Amniotic epithelial cell (primary cell): ENCODE measurements at places on chromosomes 5 and 9.

DNA sequence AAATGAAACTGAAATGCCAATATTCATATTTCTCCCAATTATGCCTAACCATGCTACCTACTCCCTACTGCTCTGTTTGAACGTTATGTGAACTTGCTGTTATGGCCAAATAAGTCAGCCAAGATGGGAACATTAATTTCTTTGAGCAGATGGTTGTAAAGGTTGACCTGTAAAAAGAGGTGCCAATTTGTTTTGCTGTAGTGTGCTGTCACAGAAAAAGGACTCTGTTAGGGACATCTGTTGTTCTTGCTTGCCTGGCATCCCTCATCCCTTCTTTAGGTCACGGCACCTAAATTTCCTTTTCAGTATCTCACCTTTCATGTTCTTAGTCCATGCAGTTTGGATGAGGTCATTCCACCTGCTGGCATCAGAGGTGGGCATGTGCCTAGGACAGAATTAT, 35.4 kb downstream of the GDNF start:
- DNase-seq, result no peak

DNA sequence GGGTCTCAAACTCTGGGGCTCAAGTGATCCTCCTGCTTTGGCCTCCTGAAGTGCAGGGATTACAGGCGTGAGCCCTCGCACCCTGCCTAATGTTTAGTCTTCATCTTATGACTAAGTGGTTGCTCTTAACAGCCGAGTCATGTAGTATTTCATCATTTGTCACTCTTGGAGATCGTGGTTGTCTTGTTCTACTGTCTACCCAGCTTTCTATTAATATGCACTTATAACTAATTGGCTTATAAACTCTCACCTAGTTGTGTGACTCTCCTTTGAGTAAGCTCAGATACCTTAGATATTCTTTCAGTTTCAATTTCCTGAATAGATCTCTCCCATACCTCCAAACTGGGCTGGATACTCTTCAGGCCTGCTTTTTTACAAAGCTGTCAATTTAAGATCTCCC, 19.9 kb downstream of the SLC44A1 start:
- DNase-seq, result peak; percentile 38

- peak; percentile 27 for DNase-seq
These were observed 193.0 kb downstream of the MELK start for GRCh38 chr9:36765468-36766341.

- DNase-seq, result no peak
These were observed 964 bp downstream of the HTR4 start for GRCh38 chr5:148653291-148653835.

- no peak for DNase-seq
These were observed 5.1 kb upstream of the AHRR start for GRCh38 chr5:316210-317085.

DNA sequence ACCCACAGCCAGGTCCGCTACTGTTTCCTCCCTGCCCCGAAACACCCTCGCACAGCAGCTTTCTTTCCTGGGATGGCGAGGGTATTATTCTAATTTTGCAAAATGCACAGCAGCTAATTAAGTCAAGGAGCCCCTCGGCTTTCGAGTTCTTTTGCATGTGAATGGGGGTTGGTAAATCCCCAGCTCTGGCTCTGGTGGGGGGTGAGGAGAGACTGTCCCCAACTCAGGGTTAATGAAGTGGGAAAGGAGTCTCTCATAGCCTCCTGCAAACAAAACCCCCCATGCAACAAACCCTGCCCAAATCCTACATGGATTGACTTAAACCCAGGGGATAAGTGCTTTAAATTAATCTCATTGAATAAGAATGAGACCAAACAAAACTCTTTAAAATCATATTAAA, 8.8 kb downstream of the BARHL1 start:
- DNase-seq, result no peak

DNA sequence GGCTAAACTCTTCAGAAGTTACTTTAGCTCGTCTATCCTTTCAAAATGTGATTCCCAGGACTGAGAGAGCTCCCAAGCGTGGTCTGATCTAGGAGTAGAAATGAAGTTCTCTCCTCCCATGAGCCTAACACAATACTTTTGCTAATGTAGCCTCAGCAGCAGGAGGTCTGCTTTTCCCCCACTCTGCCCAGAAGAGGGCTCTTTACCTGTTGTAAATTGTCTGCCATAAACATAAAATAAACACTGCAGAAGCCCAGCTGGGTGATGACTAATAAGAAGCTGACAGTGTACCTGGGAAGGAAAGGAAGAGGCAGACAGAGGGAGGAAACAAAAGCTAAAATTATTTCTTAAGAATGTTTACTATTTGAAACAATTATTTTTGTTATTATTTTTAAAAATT, 15.4 kb downstream of the SLC36A3 start:
- DNase-seq, result no peak

DNA sequence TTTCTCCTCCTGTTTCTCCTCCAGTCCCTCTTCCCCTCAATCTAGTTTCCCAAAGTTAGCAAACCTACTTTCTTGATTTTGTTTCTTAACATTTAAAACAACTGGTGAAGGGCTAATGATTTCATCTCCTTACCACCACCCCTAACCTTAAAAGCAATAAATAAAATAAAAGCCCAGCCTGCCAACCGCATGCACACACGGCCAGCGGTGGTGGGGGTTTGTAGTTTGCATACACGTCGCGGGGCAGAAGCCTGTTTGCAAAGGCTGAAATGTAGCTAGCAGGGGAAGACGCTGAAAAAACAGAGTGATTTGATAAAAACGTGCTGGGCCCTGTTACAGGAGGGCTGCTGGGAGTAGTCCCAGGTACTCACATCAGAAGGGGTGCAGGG, 1.9 kb upstream of the DMRT2 start:
- DNase-seq, result no peak

GRCh38 chr9:34328500-34328986, 525 bp downstream of the KIF24 start:
- peak; percentile 35 for DNase-seq

GRCh38 chr5:124718380-124718789, 28.1 kb downstream of the ZNF608 start:
- peak; percentile 42 for DNase-seq

DNA sequence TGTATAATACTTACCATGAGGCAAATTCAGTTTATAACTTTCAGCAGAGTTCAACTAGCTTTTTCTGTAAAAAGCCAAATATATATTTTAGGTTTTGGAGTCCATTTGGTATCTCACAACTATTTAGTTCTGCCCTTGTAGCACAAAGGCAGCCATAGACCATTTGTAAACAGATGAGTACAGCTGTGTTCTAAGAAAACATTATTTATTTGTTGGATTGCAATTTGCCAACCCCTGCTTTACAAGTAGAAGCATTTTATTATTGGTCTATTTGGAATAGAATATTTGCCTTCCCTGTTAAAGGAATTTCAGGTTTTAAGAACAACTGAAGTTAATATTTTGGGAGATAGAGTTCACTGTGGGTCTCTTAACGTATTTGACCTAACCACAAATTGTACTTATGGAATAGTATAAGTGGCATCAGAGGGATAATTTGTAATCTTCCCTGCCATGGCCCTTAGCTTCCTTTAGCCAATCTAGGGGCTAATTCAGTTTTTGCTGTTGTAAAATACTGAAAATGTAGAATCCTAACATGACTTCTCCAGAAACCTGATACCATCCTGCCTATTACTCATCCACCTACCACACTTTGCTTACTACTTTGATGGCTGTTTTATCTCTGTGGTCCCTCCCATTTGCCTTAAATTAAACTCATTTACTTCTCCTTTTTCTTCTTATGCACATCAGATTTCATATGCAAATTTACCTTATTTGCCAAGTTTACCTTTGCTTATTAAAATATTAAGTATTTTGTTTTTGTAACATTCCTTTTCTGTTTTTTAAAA, 109.2 kb downstream of the DMXL1 start:
- peak; percentile 7 for DNase-seq
